ENCODE measurements at places on chromosomes 7 and 10. TPM values are rescaled to one million over a fixed set of nuclear protein-coding genes. Genes with fewer than 3 reads are reported as not detected.

The PPP1R17 gene
- 2.7 TPM for polyA plus RNA-seq

The FGFR2 gene
- polyA plus RNA-seq = 101 TPM

The KCNMA1 gene
- 39.8 TPM for polyA plus RNA-seq

The SPDYE9 gene
- 0.36 TPM for polyA plus RNA-seq

The SHH gene
- 4.3 TPM for polyA plus RNA-seq

The FXYD4 gene
- polyA plus RNA-seq = not detected

The STAG3 gene
- polyA plus RNA-seq = 33.9 TPM

The CDHR1 gene
- 14.1 TPM for polyA plus RNA-seq

The CRPPA gene
- polyA plus RNA-seq = 4.6 TPM

The OR2A12 gene
- polyA plus RNA-seq = 0.03 TPM

The CPA4 gene
- 0.84 TPM for polyA plus RNA-seq

The MORN4 gene
- polyA plus RNA-seq = 44.0 TPM

The GNG11 gene
- polyA plus RNA-seq = 14.6 TPM

The MICU1 gene
- polyA plus RNA-seq = 86.9 TPM

The PHTF2 gene
- polyA plus RNA-seq = 28.8 TPM

The GNGT1 gene
- polyA plus RNA-seq = not detected

The PYROXD2 gene
- 13.2 TPM for polyA plus RNA-seq

The CDH23 gene
- polyA plus RNA-seq = 24.2 TPM

The CNPY1 gene
- polyA plus RNA-seq = not detected

The GBF1 gene
- 59.1 TPM for polyA plus RNA-seq

The ADAM8 gene
- 4.9 TPM for polyA plus RNA-seq

The TSPAN33 gene
- polyA plus RNA-seq = 24.8 TPM

The NCF1 gene
- polyA plus RNA-seq = 2.6 TPM

The ANKRD1 gene
- 0.21 TPM for polyA plus RNA-seq

The NUTM2D gene
- 19.3 TPM for polyA plus RNA-seq

The AKR1C4 gene
- polyA plus RNA-seq = not detected

The IDI2 gene
- 0.12 TPM for polyA plus RNA-seq

The RBM48 gene
- polyA plus RNA-seq = 18.6 TPM

All from spinal cord (tissue), 10 donors.